ENCODE measurements at places on chromosomes 12 and 14.

- no peak for DNase-seq
Observed at GRCh38 chr12:117662220-117662619, 300.8 kb upstream of the NOS1 start.

GRCh38 chr12:15887043-15887817, 5.0 kb downstream of the STRAP start:
- no peak for DNase-seq

GRCh38 chr12:47079981-47080724, 394 bp upstream of the AMIGO2 start:
- DNase-seq, result peak; percentile 67

- no peak for DNase-seq
Observed at GRCh38 chr12:115320967-115321366, 637.0 kb upstream of the TBX3 start.

GRCh38 chr12:7128681-7129286, at the start of gene RBP5:
Gene RBP5, minus strand, starts transcription at chr12:7128889. Its CDS starts 114 bp downstream, at chr12:7128775.
- DNase-seq, result no peak

GRCh38 chr12:114272605-114273004, 133.3 kb downstream of the TBX5 start:
- DNase-seq, result no peak

- no peak for DNase-seq
Observed at GRCh38 chr14:29380826-29381225, 546.8 kb downstream of the PRKD1 start.

DNA sequence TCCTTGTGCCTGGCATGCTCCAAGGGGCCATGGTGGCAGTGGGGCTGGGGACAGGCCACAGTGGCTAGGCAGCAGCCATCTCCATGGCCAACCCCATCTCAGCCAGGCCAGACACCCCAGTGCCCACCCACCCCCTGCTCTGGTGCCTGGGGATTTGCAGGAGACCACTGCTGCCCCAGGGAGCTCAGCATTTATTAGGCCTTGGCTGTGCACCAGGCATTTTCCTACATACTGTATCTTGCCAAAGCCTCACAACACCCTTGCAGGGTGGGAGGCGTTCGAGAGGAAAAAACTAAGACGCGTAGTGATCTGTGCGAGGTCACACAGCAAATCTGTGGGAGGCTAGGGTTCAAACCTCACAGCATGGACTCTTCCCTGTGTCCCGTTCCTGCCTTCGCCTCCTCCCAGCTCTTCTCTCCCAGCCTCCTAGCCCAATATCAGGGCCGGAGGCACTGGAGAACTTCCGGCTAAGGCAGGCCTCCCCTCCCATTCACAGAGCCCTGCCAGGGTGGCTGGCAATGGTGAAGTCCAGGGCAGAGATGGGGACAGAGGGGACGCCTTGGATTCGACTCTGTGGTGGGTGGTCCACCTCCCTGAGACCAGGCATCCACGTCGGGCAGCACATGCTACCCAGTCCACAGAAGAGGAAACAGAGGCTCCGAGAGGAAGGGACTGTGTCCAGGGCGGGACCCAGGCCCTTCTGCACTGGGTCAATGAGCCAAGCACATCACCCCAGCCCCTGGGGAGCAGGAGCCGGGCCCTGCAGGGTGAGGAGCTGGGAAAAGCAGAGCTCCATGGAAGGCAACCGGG, 57.4 kb downstream of the FAM222A start:
- no peak for DNase-seq

DNA sequence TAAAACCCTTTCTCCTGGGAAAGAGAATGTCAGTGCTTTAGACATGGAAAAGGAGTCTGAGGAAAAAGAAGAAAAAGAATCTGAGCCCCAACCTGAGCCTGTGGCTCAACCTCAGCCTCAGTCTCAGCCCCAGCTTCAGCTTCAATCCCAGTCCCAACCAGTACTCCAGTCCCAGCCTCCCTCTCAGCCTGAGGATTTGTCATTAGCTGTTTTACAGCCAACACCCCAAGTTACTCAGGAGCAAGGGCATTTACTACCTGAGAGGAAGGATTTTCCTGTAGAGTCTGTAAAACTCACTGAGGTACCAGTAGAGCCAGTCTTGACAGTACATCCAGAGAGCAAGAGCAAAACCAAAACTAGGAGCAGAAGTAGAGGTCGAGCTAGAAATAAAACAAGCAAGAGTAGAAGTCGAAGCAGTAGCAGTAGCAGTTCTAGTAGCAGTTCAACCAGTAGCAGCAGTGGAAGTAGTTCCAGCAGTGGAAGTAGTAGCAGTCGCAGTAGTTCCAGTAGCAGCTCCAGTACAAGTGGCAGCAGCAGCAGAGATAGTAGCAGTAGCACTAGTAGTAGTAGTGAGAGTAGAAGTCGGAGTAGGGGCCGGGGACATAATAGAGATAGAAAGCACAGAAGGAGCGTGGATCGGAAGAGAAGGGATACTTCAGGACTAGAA, 6.1 kb downstream of the PNN start:
- peak; percentile 29 for DNase-seq

DNA sequence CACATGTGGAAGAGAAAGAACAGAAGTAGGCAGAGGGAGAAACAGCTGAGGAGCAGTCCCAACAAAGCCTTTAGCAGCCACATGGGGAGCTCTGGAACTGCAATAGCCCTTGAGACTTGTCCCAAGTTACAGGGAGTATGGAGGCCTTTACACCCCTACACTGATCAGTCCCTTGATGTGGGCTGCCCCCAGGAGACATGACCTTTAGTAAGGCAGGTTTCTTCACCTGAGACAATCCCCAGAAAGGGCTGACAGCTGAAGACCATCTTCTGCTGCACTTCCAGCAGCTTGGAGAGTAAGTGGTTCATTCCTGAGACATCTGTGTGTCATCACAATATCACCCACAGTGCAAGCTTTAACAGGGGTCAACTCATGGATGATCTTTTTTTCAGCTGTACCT, 8.6 kb upstream of the SNAPC1 start:
- no peak for DNase-seq

GRCh38 chr12:57178213-57178612, 30.8 kb upstream of the LRP1-AS start:
- DNase-seq, result no peak

- no peak for DNase-seq
Observed at GRCh38 chr12:131050463-131051154, 96.9 kb downstream of the ADGRD1 start.

DNA sequence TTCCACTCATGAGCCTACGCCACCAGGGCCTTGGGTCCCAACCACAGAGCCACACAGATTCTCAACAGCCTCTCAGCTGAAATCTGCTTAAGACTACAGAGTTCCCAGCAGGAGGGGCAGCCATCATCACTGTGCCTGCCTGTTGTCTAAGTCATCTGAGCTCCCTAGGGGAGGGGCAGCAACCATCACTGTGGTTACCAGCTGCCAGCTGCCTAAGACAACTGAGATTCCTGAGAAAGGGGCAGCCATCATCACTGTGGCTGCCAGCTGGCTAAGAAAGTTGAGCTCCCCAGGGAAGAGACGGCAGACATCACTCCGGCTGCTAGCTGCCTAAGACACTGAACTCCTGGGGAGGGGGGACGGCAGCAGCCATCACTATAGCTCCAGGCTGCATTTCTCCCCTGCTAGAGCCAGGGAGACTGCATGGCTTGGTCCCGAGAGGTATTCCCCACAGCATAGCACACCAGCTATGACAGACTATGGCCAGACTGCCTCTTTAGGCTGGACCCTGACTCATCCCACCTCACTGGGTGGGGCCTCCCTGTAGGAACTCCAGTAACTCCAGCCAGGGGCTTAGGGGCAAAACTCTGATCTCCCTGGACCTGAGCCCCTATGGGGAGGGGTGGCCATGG, 37.2 kb upstream of the C14orf132 start:
- DNase-seq, result no peak

- peak; percentile 63 for DNase-seq
Observed at GRCh38 chr12:118034429-118035189, 18.1 kb downstream of the RFC5 start.

DNA sequence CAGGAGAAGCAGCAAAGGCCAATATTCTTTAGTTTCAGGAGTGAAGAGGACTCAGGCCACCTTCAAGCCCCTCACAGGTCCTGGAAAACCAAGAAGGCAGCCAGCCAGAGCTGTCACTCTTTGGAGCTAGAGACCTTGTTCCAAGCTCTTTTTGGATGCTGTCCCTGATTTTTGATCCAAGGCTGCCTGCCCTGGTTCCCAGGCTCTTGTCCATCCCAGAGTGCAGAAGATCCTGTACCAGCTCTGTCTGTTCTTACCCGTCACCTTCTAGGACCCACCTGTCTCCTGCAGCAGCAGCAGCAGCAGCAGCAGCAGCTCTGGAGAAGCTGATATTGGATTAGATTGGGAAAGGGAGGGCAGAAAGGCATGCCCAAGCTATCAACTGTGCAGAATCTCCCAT, 157.1 kb upstream of the NEDD1 start:
- DNase-seq, result no peak

DNA sequence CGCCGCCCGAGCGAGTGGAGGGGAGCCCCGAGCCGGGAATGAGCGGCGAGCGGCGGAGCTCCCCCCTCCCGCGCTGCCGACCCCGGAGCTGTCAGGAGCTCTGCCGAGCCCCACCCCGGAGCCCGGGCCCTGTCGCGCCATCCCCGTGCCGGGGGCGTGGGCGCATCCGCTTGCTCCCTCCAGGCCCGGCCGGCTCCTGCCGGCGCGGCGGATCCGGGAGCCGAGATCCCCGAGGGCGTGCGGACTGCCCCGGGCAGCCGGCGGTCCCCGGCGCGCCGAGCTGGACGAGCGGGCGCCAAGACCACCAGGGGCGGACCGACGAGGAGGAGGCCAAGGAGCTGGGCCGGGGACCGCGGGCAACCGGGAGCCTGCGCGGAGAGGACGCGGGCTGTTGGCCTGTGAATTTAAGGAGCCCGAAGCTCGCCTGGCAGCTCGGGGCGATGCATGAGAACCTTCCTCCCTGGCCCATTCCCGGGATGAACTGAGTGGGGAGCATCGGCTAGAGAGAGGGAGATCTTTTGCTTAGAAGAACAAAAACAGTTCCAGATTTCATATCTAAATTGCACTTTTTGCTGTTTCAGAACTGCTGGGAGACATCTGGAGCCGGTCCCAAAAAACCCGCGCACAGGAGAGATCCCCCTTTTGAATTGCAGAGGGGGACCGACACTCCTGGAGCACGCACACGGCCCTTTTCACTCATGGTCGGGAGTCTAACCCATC, 2.0 kb downstream of the PTHLH start:
- peak; percentile 81 for DNase-seq

DNA sequence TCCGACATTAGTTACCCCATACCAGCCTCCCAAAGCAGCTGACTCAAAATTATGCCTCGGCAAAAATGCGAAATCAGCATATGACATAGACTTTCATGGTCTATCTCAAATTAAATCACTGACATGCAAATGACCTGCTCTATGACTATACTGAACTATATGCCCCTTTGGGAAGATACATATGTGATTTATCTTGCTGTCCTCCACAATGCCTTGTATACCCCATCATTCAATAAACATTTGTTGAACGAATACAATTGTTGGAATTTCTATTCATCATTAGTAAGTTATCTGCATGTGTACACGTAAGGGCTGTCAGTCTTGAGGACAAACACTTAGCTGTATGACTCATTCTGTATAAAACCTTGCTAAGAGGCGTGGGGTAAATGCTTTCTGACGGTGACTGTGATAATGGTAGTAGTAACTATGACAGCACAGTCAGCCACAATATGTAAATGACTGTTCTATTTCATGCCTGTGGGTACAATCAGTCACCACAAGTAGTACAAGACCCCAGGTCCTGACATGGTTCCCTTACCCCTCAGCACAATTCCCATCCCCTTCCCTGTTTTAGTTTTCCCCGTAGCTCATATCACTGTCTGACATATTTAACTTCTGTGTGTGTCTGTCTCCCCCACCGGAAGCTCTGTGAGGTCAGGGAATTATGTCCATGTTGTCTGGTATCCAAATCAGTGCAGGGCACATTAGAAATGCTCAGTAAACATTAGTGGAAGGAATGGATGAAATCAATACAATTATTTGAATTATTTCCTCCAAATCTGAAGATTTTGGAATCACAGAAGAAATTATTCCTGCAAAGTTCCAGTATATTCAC, 42.8 kb downstream of the STXBP6 start:
- peak; percentile 83 for DNase-seq

DNA sequence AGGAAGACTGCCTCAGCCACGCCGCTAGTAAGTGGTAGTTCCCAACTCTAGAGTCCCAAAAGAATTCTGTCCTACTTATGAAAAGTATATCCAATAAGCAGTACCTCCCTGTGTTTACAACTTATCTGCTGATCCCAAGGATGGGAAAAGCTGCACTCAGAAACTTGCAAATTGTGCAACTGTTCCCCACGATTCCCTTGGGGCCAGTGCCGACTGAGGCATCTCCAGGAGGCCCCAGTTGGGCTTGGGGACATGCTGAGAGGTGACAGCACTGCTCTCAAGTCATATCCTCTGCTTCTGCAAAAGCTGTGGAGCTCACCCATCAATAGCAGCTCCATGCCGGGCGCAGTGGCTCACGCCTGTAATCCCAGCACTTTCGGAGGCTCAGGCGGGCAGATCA, 23.7 kb downstream of the SPRING1 start:
- no peak for DNase-seq

DNA sequence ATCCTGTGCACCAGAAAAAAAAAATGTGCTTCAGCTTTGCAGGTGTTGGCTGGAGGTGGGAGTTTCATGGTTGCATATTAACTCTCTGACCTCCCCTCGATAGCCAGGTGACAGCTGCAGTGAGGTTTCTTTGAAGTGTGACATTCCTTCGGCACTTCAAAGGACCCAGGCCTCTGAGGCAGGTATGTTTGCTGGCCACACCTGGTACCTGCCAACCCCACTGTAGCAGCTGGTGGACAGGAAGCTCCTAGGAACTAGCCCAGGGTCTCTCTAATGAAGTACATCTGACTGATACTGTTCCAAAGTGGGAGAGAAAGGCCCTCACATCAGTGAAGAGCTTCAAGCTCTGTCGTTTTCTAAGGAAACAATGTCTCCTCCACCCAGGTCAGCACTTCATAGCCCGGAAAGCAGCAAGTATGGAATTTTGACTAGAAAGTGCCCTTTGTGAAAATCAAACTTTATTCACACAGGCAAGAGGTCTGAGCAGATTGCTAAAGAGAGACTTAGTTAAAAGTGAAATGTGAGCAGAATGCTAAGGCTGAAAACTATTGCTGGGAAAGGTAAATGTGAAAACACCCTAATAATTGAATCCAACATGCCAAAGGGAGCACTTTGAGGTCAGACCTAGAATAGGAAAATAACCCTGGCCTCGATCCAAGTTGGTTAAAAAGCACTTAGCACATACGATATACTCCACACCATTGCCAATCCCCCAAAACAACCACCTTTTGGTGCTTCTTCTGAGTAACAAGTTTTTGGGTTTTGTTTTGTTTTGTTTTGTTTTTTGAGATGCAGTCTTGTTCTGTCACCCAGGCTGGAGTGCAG, 71.3 kb downstream of the PHLDA1 start:
- DNase-seq, result no peak

GRCh38 chr12:89514751-89515150, 9.8 kb downstream of the GALNT4 start:
- no peak for DNase-seq

GRCh38 chr14:83485591-83485990, 1951.9 kb upstream of the SEL1L start:
- peak; percentile 38 for DNase-seq

- peak; percentile 58 for DNase-seq
Observed at GRCh38 chr14:103871596-103872480, 24.5 kb upstream of the PPP1R13B start.

GRCh38 chr14:83163016-83163415, 1629.4 kb upstream of the SEL1L start:
- DNase-seq, result peak; percentile 50

- no peak for DNase-seq
Observed at GRCh38 chr14:23099212-23099861, 4.0 kb downstream of the C14orf119 start.

GRCh38 chr12:75366629-75367028, 24.3 kb upstream of the GLIPR1L2 start:
- DNase-seq, result no peak

GRCh38 chr12:121765573-121765972, 27.9 kb downstream of the RHOF start:
- DNase-seq, result peak; percentile 62

- DNase-seq, result no peak
Observed at GRCh38 chr14:46482200-46482599, 169.4 kb downstream of the RPL10L start.
